Suprapubic skin (tissue), 4 donors: ENCODE measurements at places on chromosomes 5 and 9.

GRCh38 chr5:142820447-142820846 is 50.3 kb downstream of the ARHGAP26 start:
- no peak for DNase-seq

DNA sequence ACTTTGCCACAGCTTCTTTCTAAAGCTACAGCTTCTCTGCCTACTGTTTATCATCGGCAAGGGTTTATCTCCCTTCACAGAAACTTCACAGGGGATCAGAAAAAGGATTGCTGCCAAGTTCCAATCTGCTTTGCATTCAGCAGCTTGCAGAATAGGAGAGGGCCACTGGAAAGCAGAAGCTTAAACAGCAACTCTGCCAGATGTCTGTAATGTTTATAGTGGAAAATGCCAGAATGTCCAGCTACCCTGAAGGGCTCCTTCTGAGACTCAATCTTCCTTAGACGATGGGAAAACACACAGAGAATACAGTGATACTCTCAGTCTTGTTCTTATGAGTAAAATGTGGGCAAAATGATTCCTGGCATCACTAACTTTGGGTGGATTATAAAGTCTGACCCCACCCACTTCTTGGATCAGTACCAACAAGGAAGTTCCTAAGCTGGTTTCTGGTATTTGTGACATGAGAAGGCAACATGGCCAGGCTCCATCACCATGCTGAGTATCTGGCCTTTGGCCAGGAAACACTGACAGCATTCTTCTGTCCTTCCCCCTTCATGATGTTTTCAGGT is 19.0 kb downstream of the STOM start:
- peak; percentile 88 for DNase-seq

DNA sequence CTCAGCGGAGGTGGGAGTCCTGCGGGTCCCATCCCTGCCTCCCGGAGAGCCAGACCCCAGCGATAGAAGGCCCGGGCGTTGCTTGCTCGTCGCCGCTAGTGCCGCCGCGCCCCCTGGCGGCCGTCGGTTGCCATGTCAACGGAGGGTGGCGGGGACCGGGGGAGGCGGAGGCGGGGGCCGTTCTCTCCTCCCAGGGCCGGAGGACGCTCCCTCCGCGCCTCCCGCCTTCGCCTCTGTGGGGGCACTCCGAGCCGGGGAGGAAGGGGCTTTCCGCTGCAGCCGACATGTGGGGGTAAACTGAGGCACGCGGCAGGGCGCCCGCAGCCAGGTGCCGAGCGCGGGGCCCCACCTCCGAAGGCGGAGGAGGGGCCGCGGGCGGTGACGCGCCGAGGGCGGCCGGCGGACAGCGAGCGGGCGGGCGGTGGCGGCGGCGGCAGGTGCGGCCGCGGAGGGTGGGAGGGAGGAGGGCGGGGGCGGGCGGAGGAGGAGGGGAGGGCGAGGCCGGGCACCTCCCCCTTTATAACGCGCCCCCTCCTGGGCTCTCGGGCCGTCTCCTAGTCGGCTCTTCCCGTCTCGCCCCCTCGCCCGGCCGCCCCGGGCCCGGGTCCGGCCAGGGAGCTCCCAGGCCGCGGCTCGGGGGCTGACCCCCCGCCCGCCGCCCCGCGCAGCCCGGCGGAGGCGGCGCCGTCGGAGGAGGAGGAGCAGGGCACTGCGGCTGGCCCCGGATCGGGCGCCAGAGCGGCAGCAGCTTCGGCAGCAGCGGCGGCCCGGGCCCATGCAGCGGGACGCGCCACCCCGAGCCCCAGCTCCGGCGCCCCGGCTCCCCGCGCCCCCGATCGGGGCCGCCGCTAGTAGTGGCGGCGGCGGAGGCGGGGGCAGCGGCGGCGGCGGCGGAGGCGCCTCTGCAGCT is 556 bp upstream of the CDK9 start:
- peak; percentile 95 for DNase-seq

DNA sequence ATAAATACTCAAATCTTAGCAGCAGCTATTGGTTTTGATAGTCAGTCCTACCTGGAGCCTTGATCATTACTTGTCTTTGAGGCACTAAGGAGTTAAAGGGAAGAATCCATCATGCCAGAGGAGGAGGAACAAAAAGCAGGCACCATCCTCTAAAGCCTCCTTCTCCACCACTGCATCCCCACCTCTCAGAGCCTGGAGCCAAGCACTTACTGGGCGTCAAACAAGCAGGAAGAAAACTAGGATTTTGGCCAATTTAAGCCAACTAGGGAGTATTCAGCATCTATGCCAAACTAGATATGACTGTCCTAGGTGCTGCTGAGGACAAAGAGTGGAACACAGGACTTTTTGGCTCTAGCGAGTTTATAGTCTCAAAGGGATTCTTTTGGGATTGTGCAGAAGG is 152.5 kb downstream of the PPP2R2B start:
- DNase-seq = no peak
